ENCODE measurements at places on chromosomes 11 and 22. TPM values are rescaled to one million over a fixed set of nuclear protein-coding genes. Genes with fewer than 3 reads are reported as not detected.

DNA sequence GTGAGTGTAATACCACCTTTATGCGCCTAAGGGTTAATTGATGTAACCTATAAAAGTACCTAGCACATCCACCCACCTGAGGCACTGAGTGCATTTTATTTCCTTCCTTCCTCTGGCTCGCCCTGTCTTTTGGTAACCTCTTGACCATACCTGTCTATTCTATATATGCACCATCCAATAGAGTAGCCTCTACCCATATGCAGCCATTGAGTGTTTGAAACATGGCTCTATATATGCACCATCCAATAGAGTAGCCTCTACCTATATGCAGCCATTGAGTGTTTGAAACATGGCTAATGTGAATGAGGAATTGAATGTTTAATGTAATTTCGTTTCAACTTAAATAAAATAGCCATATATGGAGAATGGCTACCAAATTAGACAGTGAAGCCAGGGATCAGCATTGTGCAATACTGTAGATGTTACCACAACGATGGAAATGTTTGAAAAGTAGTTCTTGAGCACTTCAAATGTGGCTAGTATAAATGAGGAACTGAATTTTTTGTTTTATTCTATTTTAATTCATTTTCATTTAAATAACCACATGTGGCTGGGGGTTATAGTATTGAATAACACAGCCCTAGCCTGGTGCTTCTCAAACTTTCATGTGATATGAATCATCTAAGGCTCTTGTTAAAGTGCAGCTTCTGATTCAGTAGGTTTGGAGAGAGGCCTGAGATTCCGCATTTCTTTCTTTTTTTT lies 33.8 kb downstream of the SLC35F2 start:
- DNase-seq = no peak

DNA sequence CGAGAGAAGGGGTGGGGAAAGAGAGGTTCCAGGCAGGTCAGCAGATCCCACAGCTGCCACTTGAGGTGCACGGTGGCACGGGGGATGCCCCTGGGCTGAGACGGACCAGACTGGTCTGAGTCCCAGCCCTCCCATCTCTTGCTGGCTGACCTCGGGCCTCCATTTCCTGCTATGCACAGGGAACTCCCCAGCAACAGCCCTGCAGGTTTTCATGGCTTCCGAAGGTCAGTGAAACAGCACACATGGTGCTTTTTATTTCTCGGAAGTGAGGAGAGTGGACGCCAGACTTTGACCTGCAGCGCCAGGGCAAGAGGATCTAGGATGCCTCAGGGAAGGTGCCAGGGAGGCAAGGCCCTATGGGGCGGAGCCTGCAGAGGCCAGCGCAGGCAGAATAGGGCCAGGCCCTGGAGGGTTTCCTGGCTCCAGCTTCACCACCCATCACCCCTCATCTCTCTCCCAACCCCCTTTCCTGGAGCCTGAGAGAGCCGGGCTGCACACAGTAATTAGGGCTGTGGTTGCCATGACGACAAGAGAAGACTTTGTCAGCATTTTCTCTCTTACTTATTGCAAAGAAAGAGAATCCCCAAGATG lies 29.5 kb downstream of the SLC22A12 start:
- DNase-seq = peak; percentile 80

The OR2D2 gene
- not detected for polyA plus RNA-seq

GRCh38 chr11:3954448-3955298 lies 99.2 kb downstream of the STIM1 start:
- DNase-seq = no peak
